ENCODE measurements at places on chromosomes 7 and 10.

DNA sequence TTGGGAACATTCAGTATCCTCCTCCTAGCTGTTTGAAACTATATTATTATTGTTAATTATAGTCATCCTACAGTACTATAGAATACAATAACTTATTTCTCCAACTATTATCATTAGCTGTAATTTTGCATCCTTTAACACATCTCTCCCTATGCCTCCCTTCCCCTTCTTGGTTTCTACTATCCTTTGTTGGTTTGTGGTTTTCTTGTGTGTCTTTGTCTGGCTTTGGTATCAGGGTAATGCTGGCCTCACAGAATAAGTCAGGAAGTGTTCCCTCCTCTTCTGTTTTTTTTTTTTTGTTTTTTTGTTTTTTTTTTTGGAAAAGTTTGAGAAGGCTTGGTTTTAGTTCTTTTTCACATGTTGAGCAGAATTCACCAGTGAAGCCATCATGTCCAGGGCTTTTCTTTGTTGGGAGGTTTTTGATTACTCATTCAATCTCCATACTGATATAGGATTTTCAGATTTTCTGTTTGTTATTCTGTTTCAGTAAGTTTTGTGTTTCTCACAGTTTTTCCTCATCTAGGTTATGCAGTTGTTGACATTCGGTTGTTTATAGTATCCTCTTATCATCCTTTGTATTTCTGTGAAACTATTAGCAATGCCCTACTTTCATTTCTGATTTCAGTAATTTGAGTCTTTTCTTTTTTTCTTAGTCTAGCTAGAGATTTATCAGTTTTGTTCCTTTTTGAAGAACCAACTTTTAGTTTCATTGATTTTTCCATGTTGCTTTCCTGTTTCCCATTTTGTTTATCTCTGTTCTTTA, 21.6 kb downstream of the C1GALT1 start:
- DNase-seq: no peak

- no peak for DNase-seq
Measured at GRCh38 chr7:106460792-106461254, 176.0 kb upstream of the NAMPT start.

- no peak for DNase-seq
Measured at GRCh38 chr10:78188446-78188845, 154.8 kb downstream of the RPS24 start.

DNA sequence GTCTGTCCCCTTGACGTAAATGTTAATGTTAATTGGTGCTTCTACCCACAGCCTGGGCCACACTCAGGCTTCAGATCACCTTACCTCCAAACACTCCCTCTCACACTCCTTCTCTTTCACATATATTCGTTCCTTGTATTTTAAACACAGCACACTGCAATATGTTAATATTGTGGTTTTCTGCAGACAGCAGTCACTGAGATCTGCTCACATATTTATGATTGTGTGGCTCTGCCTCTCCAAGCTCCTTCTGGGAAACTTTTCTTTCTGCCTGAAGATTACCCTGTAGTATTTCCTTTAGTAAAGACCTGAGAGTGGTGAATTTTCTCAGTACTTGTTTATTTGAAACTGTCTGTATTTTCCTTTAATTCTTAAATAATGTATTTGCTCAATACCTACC, 104.7 kb downstream of the VWC2 start:
- DNase-seq: no peak

DNA sequence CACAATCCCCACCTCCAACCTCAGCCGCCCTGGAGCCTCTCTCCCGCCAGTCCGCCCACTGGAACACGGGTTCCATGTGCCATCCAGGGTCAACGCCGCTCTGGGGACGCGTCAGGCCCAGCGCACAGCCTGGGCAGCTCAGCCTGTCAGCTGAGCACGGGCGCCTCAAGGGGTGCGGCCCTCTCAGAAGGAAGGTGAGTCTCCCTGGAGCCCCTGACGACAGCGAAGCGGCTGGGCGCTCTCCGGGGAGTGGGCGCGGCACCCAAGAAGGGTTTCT, 1.2 kb upstream of the SLC18A3 start:
- no peak for DNase-seq

GRCh38 chr7:109868215-109868860, 1222.6 kb upstream of the LRRN3 start:
- DNase-seq: no peak

GRCh38 chr10:43712821-43713584, 64.3 kb upstream of the ZNF32 start:
- no peak for DNase-seq

DNA sequence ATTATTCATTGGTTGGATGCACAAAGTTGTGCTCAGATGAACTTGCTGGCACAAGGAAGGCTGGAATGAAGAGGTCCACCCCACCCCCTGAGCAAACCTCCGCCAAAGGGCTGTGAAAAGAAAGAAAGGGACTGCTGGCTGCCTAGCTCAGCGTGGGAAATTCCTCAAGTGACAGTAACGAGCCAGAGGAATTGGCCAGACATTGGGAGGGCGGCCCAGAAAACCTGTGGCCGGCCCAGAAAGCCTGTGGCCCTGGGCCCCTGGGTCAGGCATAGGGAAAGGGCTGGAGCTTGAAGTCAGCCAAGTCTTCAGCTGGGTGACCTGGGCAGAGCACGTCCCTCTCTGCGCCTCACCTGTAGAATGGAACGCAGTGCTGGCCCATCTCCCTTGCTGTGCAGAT, 30.6 kb upstream of the CTBP2 start:
- no peak for DNase-seq

DNA sequence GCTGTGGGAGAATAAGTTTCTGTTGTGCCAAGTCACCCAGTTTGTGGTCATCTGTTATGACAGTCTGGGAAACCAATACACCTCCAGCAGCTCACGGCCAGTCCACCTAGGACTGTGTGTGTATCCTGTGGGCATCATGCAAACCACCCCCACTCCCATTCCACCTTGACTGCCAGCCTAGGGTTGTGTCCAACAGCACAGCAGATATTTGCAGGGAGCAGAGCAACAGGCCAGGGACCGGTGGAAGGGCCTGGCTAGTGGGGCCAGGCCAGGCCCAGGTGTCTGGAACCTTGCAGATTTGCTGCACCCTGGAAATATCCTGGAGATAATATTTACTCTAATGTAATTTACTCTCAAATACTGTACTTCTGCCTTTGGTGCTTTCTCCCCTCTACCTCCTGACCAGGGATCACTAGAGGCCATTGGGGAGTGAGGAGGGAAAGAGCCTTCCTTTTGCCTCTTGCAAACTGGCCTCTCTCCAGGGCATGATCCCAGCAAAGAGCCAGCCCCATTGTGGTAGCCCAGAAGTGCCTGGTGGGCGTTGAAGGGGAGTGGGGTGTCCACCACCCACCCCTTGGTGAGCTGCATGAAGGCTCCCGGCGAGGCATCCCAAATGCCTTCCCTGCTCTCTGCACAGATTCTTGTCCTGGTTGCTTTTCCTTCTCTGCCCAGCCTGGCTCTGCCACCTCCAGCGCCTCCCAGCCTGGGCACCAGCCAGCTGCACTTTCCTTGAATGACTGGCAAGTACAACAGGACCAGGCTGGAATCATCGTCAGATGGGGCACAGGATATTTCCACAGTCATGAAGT, 15.2 kb upstream of the TPST1 start:
- no peak for DNase-seq

- DNase-seq: no peak
Measured at GRCh38 chr10:91172348-91172747, 48.1 kb upstream of the PCGF5 start.

DNA sequence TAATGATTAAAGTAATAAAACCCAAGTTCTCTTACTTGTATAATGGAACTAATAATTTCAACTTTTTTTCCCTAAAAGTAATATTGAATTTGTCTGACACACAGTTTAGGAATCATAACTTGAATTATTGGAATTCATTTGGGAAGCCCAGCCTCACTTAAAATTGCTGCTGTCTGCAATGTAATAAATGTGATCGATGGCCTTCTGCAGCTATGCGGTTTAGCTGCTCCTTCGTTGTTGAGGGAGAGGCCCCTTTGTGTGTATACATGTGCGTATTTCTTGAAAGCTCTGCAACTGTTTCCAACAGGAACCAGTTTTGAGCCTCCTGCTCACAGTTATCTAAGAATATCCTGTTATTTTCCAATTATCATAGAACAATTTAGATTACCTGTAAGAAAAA, 152.5 kb downstream of the AKR1D1 start:
- no peak for DNase-seq

- no peak for DNase-seq
Measured at GRCh38 chr7:67364441-67365017, 367.9 kb downstream of the TYW1 start.

DNA sequence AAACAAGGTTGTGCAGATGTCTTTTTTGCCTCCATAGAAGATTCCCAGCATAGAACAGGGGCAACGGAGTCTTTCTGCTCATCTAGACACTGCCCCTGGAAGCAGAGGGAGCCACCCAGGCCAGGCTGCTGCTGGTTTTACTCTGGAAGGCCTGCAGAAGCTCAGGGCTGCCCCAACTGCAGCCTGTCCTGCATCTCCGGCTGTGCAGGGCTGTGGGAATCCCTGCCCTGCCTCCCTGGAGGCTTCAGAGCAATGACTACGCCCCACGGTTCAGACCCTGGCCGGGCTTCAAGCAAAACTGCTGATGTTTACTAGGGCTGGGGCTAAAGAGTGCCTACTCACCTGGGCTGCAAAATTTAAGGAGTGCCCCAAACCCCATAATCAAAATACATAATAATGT, 43.9 kb downstream of the GHRHR start:
- no peak for DNase-seq

DNA sequence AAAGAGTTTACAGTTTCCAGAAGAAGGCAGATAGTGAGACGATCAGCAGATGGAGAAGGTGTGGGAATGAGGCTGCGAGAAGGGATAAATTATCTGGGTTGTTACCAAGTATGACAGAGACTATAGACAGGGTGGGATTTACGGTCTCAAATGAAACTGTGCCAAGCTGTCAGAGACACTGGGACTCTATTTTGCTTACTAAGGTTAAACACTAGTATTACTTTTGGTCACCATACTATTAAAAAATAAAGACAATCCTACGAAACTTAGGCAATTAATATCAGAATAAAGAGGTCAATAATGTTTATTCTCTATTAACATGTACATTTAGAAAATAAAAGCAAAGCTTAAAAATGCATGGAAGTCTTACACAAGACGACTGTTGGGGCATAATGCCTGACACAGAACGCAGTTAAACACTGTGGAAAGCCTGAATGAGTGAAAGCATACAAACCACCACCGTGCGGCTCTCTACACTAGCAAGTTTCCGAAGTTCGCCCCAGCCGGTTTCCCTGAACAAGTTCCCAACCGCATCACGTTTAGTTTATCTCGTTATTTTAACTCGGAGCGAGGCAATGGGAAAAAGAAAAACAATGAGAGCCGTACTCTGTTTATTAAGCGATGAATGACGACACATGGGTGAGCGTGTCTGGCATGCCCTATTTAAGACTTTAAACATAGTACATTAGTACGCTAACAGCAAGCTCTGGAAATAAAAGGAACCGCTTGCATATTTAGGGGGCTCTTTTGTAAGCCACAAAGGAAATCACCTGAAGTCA, 909 bp upstream of the CC2D2B start:
- no peak for DNase-seq

- no peak for DNase-seq
Measured at GRCh38 chr7:129502708-129503685, 666 bp downstream of the SMKR1 start.

DNA sequence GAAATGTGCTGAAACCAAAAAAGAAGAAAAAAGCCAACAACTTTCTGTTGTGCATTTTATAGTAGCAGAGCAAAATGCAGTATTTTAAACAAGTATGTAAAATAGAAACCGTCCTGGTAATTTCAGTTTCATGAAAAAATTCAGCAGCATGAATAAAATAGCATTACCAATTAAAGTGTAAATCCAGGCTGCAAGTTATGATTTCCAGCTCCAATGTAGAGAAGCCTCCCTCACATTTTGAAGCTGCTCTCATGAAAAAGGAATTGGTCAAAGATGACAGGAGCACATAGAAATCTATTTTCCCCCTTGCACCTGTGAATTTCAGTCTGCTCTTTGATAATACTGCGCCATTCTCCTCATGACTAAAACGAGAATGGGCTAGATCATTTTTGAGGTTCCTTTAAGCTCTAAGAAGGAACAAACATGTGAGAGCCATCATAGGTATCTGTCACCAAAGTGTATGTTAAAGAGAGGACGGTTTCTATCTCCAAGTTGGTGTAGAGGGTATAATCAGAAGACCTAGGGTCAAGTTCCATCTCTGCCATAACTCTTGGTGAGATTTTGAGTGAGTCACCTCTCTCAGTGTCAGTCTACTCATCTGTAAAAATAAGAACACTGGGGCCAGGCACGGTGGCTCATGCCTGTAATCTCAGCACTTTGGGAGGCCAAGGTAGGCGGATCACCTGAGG, 107.5 kb downstream of the MTPAP start:
- no peak for DNase-seq

- no peak for DNase-seq
Measured at GRCh38 chr7:12927635-12928434, 240.4 kb downstream of the ARL4A start.

GRCh38 chr10:115975506-115975905, 297.5 kb downstream of the GFRA1 start:
- DNase-seq: no peak

DNA sequence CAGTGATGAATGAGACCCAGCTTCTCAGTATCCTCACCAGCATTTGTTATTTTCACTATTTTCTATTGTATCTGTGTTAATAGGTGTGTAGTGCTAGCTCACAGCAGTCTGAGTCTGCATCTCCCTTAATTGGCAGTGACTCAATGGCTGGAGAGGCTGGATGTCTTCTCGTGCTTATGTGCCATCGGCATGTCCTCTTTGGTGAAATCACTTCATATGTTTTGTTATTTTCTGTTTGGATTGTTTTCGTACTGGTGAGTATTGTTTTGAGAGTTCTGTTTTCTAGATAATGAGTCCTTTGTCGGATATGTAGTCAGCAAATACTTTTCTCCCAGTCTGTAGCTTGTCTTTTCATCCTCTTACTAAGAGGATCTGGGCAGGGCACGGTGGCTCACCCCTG, 66.1 kb downstream of the AMZ1 start:
- no peak for DNase-seq

- DNase-seq: no peak
Measured at GRCh38 chr7:88203401-88203800, 16.4 kb downstream of the SRI start.

GRCh38 chr7:1193593-1194424, 33.8 kb upstream of the ZFAND2A start:
- peak; percentile 72 for DNase-seq

DNA sequence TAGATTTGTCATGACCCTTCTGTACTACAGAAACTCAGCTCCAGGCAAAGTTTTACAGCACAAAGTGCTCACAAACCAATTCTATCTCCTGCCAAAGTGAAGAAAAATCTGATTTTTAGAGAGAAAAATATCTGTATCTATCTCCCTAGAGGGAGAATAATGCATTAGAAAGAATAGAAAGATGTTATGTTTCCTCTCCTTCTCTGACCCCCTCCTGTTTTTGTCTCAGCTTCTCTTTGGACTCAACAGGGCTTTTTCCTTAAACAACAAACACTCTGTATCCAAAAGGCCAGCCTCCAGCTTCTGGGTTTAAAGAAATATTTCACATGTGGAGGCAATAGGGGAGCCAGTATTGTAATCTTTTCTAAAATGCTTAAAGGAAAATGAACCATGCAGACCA, 627.4 kb downstream of the REEP3 start:
- DNase-seq: no peak

- DNase-seq: no peak
Measured at GRCh38 chr10:14056610-14057332, 274.0 kb downstream of the FRMD4A start.

- DNase-seq: no peak
Measured at GRCh38 chr10:44914891-44915290, 3.8 kb downstream of the TMEM72 start.

All from NCI-H2107 (cell line).